ENCODE measurements at places on chromosomes 1 and 21.
A peak's percentile ranks its signal among the peaks of the same experiment; 100 is the strongest.

DNA sequence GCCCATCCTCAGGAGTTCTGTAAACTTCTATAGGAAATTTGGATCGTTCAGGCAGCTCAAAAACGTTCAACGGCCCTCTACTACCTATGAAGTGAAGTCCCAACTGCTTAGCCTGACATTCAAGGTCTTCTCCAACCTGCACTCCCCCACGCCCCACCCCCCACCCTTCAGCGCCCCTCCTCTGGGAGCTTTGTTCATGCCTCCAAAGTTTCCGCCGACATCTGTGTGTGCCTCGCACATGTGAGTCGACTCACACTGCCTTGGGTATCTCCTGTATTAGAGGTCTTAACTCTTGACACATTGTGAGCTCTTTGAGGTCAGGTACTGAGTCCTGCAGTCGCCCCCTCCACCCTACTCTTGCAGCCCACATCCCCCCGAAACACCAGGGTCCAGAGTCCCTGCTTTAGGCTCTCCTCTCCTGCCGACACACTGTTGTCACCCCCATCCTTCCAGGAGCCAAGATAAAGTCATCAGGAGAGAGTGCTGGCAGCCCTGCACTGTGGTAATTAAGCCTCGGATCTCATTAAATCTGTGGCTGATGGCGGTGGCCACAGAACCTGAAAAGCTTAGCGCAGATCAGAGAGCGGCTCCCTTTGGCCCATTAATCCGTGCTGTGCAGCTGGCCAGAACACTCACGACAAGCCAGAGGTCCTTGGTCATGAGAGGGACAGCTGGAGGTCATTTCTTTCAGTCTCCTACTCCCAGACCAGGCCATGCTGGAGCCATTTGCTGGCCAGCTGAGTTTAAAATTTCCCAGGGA, 1.4 kb upstream of the PAFAH2 start:
- peak; percentile 98 for DNase-seq

GRCh38 chr1:241357366-241358340, 648 bp upstream of the RGS7 start:
- DNase-seq, result peak; percentile 84

DNA sequence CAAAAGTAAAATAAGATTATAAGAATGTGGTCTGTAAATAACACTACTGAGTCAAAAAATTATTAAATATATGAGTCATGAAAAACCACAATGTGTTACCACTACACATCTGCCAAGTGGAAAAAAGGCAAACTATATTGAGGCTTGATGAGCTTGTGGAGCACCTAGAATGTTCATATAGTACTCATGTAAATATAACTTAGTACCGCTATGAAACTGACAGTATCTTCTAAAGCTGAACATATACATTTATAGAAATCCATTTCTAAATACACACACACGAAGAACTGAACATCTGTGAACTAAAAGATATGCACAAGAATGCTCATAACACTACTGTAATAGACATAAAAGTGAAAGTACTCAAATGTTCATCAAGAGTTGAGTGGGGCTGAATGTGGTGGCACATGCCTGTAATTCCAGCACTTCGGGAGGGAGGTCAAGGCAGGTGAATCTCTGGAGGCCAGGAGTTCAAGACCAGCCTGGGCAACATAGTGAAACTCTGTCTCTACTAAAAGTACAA, 18.5 kb upstream of the GBP3 start:
- DNase-seq, result no peak

GRCh38 chr1:41218152-41218551, 24.0 kb downstream of the SCMH1 start:
- no peak for DNase-seq

DNA sequence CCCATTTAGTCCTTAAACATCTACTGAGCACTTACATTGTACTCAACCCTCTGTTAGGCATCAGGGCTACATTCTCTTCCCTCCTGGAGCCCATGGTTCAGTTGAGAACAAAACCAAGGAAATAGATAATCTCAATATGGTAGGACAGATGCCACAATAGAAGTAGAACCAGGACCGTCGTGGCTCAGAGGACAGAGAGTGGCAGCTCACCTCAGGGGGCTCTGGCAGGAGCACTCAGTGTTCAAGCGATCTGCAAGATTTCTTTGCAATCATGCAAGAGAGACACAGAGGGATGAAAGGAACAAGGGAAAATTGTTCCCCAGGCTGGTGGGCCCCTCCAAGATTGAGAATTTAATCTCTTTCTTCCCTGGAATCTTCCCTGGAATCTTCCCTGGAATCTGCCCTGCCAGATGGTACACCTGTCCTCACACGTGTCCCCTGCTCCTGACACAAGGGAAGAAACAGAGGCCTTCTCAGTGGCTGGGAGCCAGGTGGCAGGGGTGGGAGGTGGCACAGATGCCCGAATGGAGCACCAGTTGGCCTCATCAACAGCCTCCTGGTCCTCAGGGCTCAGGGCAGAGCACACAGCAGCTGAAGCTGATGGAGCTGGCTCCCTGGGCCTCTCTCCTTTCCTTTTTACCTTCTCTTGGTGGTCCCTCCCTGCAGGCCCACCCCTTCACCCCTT, 135.4 kb downstream of the PLXNA2 start:
- DNase-seq, result peak; percentile 67

GRCh38 chr21:37800057-37800455, 116.2 kb downstream of the KCNJ6 start:
- DNase-seq, result no peak

DNA sequence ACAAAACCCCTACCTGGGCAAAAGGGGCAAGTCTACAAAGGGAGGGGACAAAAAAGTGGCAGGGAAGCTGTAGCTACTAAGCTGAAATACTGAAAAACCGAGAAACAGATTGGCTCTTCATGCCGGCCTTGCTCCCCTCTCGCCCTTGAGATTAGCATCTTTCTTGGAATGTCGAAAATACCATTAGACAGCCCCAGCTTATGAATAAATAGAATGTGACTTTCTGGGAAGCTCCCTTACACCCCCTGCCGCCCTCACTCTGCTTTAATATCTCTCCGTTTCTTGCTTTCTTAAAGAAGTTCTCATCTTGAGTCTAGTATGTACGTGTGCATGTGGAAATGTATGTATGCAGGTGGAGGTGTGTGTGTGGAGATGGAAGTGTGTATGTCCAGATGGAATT, 14.1 kb downstream of the TRAF3IP3 start:
- DNase-seq, result no peak

DNA sequence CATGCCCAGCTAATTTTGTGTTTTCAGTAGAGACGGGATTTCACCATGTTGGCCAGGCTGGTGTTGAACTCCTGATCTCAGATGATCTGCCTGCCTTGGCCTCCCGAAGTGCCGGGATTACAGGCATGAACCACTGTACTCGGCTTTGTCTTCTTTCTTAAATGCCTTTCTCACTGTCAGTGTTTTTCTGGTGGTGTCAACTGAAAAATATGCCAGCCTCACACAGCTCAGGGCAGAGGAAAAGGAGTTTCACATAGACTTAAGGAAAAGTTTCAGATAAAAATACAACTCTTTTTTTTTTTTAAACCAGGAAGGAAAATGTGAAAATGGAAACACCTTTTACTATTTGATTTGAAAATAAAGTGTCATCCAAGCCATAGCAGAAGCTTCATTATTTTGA, 4.6 kb upstream of the MAB21L3 start:
- no peak for DNase-seq

GRCh38 chr1:78843111-78843510, 163.4 kb downstream of the ADGRL4 start:
- peak; percentile 54 for DNase-seq

- DNase-seq, result no peak
These were observed 59.4 kb upstream of the IFI44L start for GRCh38 chr1:78560811-78561210.

GRCh38 chr1:9317591-9318417, 25.1 kb downstream of the SPSB1 start:
- peak; percentile 38 for DNase-seq

- DNase-seq, result no peak
These were observed 38.6 kb upstream of the MAGOH start for GRCh38 chr1:53276902-53277281.

GRCh38 chr1:87791931-87792740, 463.5 kb downstream of the LMO4 start:
- no peak for DNase-seq

DNA sequence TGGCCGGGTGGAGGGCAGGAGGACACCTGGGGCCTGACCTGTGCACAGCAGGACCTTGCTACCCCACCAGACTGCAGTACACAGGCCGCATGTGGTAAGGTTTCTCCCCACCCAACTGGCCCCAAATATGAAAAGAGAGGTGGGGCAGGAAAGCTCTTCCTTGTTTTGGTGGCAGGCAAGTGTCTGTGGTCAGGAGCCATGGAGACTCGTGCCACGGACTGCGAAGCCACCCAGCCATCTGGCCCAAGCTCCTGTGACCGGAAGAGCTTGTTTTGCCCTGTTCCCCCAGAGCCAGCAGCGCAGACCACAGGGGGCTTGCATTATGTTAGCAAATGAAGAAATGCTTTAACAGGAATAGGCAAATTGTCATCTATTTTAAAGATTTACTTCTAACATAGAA, 54.9 kb downstream of the OLIG1 start:
- no peak for DNase-seq

- no peak for DNase-seq
These were observed 58.7 kb upstream of the GADD45A start for GRCh38 chr1:67626090-67626860.

DNA sequence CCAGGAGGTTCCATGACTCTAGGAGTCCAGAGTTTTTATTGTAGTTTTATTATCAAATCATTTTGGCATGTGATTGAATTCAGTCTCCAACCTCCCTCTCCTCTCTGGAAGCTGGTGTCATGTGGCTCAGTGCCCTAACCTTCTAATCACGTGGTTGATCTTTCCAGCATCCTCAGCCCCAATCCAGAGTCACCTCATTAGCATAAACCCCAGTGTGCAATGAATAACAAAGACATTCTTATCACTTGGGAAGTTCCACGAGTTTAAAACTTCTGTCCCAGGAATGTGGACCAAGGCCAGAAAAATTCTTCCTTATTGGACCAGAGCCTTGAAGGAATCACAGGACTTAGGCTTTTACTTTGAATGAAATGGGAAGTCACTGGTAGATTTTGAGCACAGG, 52.2 kb downstream of the KIRREL1 start:
- no peak for DNase-seq

GRCh38 chr1:30418939-30419720, 304.3 kb downstream of the MATN1 start:
- no peak for DNase-seq

GRCh38 chr1:173507205-173507846, 30.2 kb downstream of the PRDX6 start:
- DNase-seq, result peak; percentile 30

DNA sequence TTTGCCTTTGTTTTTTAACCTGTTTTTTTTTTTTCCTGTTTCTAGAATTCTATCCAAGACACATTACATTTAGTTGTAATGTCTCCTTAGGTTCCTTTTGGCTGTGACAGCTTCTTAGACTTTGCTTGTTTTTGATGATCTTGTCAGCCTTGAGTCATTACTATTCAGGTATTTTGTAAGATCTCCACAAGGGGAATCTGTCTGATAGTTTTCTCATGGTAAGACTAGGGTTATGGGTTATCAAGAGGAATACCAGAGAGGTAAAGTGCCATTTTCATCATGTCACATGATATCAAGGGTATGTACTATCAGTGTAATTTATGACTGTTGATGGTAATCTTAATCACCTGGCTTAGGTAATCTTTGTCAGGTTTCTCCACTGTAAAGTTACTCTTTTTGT, 99.1 kb upstream of the GFI1 start:
- no peak for DNase-seq

- no peak for DNase-seq
These were observed 402.0 kb downstream of the MATN1 start for GRCh38 chr1:30321246-30321910.

- DNase-seq, result no peak
These were observed 7.8 kb downstream of the STK40 start for GRCh38 chr1:36377791-36378492.

GRCh38 chr1:218498056-218498938, 153.2 kb downstream of the TGFB2 start:
- no peak for DNase-seq

DNA sequence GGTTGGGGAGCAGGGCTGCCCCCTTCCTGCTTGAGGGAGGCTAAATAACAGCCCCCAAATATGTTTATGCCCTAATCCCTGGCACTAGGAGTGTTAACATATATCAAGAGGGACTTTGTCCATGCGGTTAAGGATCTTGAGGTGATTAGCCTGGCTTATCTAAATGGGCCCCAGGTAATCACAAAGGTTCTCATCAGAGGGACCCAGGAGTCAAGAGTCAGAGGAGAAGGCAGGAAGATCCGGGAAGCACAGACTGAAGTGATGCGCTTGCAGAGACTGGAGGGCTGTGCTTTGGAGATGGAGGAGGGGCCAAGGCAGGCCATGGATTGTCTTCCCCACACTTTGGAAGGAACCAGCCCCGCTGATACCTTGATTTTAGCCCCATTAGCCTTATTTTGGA, 86.4 kb downstream of the IER5 start:
- DNase-seq, result no peak

DNA sequence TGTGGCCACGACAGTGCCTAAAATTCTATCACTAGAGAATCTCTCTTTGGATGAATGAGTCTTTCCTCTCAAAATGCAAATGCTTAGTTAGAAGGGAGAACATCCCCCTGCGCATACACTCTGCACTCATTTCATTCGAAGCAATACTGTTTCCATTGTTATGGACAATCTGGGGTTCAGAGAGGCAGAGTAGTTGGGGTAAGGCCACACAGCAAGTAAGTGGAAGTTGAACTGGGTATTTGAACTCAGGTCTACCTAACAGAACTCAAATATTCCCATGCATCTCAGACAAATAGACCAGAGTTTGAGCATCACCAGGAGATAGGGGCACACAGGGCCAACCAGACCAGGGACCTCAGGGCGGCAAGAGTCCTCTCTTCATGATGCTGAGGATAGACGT, 25.5 kb downstream of the RAP1GAP start:
- no peak for DNase-seq

- peak; percentile 89 for DNase-seq
These were observed at the start of gene HEYL for GRCh38 chr1:39639305-39640130. Gene HEYL (minus strand): TSS chr1:39639643. CDS start chr1:39639625, 18 bp downstream.

- no peak for DNase-seq
These were observed 63.1 kb upstream of the KLHDC7A start for GRCh38 chr1:18417316-18418269.

DNA sequence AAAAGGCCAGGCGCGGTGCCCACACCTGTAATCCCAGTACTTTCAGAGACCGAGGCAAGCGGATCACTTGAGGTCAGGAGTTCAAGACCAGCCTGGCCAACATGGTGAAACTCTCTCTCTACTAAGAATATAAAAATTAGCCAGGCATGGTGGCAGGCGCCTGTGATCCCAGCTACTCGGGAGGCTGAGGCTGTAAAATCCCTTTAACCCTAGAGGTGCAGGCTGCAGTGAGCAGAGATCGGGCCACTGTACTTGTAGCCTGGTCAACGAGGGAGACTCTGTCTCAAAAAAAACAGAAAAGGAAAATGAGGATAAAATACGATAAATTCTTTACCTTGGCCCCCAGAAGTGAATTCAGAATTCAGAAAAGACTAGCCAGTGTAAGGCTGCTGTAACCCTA, 1.6 kb downstream of the TMEM50B start:
- DNase-seq, result no peak

GRCh38 chr1:100036718-100037655, 67.2 kb downstream of the SLC35A3 start:
- peak; percentile 58 for DNase-seq

- no peak for DNase-seq
These were observed 21.4 kb downstream of the MRAP start for GRCh38 chr21:32320059-32320458.

- no peak for DNase-seq
These were observed 52.6 kb downstream of the LAMC1 start for GRCh38 chr1:183075861-183076260.
